ENCODE measurements at places on chromosomes 7 and 10.

- no peak for DNase-seq
Measured at GRCh38 chr10:129929343-129930292, 34.5 kb downstream of the EBF3 start.

DNA sequence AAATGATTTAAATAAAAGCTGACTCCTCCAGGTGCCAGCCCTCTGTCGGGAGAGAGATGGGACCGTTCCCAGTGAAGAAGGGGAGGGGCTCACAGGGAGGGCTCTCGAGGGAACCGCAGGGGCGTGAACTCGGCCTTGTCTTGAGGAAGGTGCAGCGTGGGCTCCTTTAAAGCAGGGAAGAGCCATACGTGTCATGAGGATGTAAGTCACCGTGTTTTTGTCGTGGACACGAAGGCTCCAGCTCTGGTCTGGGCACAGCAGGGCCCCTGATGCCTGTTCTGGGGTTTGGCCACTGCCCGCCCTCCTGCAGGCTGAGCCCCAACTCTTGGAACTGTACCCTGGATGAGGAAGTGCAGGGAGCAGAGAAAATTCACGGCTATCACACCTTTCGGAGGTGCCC is 45.0 kb downstream of the JAKMIP3 start:
- no peak for DNase-seq

DNA sequence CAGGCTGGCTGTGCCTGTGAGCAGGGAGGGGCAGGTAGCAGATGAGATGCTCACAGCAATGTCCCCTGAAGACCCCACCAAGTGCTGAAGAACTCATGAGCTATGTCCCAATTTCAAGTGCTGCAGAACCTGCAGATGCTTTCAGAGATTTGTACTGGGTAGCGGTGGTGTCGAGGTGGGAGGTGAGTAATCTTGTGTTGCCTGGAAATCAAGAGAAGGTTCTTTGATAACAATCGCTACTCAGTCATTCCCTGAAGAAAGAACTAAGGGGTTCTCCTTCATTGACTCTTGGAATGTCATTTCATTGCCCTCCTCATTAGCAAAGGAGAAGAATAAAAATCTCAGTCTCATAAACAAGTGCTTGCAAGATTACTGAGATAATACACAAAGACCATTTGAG is 246.4 kb downstream of the EMX2 start:
- DNase-seq = no peak

GRCh38 chr10:60817398-60817805 is 39.1 kb downstream of the CDK1 start:
- no peak for DNase-seq

DNA sequence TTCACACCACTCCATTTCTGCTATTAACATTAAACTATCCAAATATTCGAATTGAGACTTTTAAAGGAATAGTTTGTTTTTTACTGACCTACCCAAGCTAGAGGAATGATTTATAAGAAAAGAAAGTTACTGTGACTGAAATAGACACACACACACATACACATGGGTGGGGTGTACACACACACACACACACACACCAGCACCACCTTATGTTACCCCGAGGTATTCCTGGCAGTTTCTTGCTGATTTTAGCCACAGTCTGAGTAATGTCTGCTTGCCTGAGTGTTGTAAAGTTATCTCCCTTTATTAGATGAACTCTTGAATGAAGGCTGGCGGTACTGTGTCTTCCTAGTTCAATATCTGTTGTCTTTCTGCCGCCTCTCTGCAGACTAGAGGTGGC is 91.3 kb upstream of the PRKG1 start:
- DNase-seq = no peak

GRCh38 chr7:64672414-64672813 is 6.5 kb downstream of the ZNF107 start:
- DNase-seq = no peak

- no peak for DNase-seq
Measured at GRCh38 chr10:49744091-49744685, 17.9 kb downstream of the OGDHL start.

- no peak for DNase-seq
Measured at GRCh38 chr10:79453392-79453791, 8.0 kb upstream of the ZCCHC24 start.

GRCh38 chr7:7808156-7808555 is 89.7 kb upstream of the RPA3 start:
- no peak for DNase-seq

GRCh38 chr7:120949393-120949911 is 1.1 kb upstream of the ING3 start:
- DNase-seq = no peak

GRCh38 chr7:135512135-135512887 is 2.4 kb upstream of the CNOT4 start:
- no peak for DNase-seq

- DNase-seq = no peak
Measured at GRCh38 chr10:103445767-103446567, 6.2 kb downstream of the CALHM2 start.

- DNase-seq = no peak
Measured at GRCh38 chr10:75076348-75076747, 35.1 kb upstream of the SAMD8 start.

- no peak for DNase-seq
Measured at GRCh38 chr7:114051871-114052331, 133.1 kb upstream of the PPP1R3A start.

- DNase-seq = peak; percentile 54
Measured at GRCh38 chr10:3095373-3096139, 28.2 kb downstream of the PFKP start.

GRCh38 chr7:153290066-153290465 is 530.5 kb downstream of the ACTR3B start:
- no peak for DNase-seq

GRCh38 chr7:77473229-77474005 is 57.3 kb upstream of the GSAP start:
- no peak for DNase-seq

GRCh38 chr10:34147641-34148304 is 667.3 kb downstream of the PARD3 start:
- no peak for DNase-seq

DNA sequence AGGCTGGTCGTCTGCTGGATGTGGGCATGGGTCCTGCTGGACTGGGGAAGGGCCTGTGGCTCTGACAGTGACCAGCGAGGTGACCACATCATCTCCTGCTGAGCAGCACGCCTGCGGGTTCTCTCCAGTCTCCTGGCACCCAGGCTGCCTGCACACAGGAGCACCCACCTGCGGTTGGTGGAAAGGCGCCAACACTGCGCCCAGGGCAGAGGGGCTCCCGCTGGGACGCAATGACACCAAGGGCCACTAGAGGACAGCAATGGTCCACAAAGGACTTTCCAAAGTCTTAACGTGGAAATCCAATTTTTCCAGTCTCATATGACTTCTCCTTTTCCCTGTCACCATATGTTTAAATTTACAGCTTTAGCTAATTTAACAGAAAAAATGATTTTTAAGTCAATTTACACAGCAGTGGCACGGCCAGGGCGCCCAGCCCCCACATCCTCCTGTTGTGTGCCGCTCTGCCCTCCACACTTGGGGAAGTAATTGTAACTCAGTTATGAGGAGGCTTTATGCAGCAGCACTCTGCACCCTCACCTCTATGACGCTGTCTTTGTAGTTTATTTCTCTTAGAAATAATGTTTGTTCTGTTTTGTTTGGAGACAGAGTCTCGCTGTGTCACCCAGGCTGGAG is 38.1 kb downstream of the CFAP46 start:
- DNase-seq = peak; percentile 66

- DNase-seq = no peak
Measured at GRCh38 chr7:54907981-54908380, 110.8 kb upstream of the EGFR start.

- DNase-seq = no peak
Measured at GRCh38 chr7:1842321-1843221, 172.5 kb downstream of the ELFN1 start.

DNA sequence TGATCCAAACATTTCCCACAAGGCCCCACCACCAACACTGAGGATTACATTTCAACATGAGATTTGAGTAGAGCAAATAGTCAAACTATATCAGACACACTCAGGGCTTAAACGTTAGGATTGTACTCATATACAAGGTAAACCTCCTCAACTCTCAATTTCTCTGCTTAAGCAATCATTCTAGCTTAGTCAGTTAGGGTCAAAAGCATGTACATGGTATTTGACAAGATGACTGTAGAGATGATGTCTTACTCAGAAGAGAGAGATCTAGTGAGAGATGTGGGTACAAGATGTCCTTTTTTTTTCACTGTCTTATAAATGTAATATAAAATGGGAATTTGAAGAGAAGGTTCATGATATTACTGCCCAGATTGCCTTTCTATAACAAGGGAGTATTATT is 270.1 kb downstream of the PRKG1 start:
- DNase-seq = no peak

DNA sequence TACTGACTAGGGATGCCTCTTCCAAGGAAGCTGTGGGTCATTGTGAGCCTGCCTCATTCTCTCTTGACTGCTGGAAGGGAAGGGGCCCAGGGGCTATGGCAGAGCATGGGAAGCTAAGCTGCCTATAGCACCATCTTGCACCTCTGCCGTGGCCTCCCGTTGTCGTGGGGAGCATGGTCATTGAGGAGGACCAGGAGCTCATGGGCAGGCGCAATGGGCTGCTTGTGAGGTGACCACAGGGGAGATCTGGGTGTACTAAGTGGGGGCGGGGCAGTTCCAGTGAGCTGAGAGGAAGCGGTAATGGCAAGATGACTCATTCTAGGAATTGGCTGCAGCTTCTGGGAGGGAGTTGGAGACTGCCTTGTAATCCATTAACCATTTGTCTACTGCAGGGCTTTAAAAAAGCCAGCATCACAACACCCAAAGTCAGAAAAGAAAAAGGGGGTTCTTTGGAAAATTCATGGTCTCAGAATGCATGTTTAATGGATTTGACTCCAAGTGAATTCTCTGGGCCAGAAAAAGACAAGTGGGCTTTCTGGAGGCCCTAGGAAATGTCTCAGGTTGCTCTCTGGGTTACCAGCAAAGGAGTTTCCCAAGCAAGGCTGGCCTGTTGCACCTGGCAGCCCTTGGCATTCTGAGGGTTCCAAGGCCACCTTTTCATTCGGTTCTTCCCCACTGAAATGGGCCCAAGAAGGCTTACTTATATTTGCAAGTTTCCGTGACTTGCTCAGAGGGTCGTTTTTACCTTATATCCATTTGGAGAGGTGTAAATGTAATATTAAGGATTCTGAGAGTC is 3.6 kb downstream of the DUSP5 start:
- DNase-seq = peak; percentile 70

GRCh38 chr10:54434782-54435181 is 366.2 kb downstream of the PCDH15 start:
- no peak for DNase-seq

- DNase-seq = no peak
Measured at GRCh38 chr10:51768886-51769465, 69.6 kb upstream of the CSTF2T start.

- DNase-seq = no peak
Measured at GRCh38 chr10:21811245-21811585, 192.3 kb downstream of the DNAJC1 start.

DNA sequence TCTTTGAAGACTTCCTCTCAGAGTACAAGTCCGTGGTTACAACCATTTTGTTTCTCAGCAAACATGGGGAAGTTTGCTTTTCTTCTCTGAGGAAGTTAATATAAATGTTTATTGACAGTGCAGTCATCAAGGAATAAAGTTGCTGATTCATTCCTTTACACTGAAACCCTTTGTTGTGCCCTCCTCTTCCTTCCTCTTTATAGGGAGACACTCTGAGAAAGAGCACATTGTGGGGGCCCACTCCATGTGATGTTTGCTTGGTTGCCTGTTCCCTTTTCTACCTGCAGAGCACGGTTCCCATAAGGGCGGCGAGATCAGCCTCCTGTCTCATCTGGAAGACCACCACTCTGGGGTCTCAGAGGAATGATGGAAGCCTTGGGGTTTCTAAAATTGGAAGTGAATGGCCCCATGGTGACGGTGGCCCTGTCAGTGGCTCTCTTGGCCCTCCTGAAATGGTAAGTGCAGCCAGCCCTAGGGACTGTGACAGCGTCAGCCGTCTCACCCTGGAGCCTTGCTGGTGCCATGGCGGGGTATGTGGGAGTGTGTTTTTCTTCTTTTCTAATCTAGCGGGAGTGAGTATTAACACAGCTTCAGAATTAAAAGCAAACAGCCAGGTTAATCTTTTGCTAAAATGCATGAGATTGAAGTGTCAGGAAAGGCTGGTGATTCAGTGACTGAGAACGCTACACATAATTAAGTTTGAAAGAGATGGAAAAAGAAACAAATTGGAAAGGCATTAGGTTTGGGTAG is at the start of gene TBXAS1:
TBXAS1 (plus strand) TSS at position 240 of the 750 bp plus-strand sequence; CDS start at position 367, 127 bp downstream.
- DNase-seq = peak; percentile 14

DNA sequence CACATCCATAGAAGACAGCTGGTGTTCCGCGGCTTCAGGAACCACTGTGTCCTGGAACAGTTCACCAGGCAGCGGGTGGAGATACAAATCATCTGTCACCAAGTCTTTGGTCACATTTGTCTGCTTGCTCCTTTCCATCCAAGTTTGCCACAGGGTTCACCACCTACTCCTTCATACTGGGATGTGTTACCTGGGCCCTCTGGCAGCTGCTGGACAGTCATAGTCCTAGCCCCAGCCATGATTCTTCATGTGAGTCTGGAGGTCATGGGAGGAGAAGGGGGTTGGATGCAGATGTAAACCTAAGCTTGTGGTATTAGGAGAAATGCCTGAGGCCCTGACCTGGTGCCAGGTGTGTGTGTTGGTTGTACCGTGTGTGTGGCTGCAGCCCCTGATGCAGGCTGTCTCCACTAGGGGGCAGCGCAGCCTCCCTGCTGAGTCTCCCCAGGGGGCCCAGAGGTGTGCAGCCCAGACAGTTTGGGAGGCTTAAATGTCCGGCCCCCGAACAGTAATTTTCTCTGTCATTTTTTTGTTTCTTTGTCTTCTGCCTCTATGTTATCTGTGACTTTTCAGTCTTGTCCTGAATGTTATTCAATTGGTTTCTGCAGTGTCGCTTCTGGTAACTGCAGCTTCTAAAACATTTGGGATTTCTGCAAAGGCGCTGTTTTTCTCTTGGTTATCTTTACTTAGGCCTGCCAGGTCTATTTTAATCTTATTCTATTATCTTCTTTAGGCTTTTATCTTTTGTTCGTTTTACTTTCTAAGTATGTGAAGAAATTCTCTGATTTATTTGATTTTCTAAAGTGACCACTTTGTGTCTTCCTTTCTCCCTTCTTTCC is 14.8 kb downstream of the NPS start:
- peak; percentile 55 for DNase-seq

DNA sequence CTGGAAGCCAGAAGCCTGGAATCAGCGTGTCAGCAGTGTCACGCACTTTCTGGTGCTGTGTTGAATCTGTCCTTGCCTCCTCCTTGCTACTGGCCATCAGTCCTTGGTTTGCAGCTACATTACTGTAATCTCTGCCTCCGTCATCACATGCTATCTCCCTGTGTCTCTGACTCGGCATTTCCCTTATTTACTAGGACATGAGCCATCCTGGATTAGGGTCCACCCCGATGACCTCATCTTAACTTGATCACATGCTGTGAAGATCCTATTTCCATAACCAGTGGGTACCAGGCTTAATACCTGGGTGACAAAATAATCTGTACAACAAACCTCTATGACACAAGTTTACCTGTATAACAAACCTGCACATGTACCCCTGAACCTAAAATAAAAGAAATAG is 518.0 kb upstream of the KLF6 start:
- no peak for DNase-seq

DNA sequence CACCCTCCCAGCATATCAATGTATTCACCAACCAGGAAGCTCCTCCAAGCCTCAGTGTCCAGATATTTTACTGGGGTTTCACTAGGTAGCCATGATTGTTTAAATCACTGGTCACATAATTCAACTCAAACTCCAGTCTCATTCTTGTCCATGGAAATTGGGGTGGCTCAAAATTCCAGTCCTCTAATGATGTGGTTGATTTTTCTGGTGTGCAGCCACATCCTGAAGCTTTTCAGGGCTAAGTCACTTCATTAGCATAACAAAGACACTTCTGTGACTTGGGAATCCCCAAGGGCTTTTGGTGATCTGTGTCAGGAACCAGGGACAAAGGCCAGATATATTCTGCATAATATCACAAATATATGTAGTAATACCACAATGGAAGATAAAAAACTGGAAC is 786.9 kb upstream of the IGFBP3 start:
- DNase-seq = no peak
